ENCODE measurements at places on chromosomes 7 and 10.

GRCh38 chr10:124289851-124290795, 128.6 kb downstream of the OAT start:
- DNase-seq = peak; percentile 9

DNA sequence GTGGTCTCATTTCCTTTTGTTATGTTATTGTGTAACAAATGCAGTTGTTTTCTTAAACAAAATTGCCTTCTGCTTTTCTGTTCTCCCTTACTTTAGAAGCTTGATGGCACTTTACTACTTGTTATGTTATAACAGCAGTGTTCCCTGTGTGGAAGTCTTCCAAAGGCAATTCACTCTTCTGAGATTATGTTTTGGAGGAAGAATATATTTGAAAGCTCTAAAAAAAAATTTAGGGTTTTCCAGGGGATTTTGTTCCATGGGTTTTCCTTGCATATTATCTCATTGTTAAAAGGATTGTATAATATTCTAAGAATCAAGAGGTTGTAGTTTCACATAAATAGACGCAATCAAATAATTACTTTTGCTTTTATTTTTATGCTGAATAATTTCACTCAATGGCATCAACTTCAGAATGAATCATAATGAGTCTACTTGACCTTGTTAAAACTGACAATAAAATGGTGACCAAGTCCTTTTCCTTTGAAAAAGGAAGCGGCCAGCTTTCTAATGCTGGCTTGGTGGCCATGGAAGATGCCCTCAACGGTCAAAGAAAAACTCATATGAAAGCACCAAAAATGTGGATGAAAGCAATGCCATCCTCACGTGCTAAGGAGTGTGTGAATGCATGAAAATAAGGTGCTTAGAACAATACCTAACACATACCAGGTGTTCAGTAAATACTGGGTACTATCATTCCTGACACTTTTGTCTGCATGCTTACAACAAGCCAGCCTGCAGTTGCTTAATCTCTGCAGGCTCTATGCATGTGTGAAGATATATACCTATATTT, 92.4 kb upstream of the KLF6 start:
- DNase-seq = no peak

- DNase-seq = no peak
Observed at GRCh38 chr7:137074391-137075030, 206.1 kb downstream of the CHRM2 start.

GRCh38 chr10:42887734-42888503, 105.3 kb downstream of the BMS1 start:
- no peak for DNase-seq

- no peak for DNase-seq
Observed at GRCh38 chr7:84083846-84084245, 110.7 kb downstream of the SEMA3A start.

DNA sequence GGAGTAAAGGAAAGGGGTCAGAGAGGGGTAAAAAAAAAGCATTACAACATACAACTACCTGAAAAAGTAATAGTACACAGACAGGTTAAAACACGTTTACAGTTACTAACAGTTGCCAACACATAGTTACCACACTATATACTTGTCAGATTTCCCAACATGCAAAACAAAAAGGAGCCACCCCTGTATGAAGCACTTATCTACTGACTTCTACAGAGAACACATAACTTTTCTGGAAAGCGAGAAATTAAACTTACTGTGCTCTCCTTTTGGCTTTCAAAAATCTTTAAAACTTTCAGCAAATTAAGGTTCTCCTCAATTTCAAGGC, 2.1 kb downstream of the ABI1 start:
- DNase-seq = peak; percentile 15

GRCh38 chr7:28414453-28414852, 2.1 kb downstream of the CREB5 start:
- DNase-seq = no peak

DNA sequence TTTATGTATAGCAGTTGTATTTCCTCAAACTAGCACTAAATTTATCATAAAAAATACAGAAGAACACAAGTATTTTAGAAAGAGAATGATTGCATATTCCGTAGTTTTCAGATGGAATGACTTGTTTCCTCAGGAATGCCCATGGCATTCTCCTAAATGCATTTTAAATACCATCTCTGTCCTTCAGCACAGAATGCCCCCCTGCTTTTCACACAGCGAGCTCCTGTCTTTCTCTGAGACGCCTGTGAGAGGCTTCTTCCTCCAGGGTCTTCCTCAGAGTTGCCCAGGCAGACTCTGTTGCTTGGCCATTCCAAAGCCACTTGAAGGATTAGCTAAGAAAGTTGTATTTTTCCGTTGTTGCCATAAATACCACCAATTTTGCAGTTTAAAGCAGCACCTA, 10.1 kb downstream of the LANCL2 start:
- DNase-seq = no peak

DNA sequence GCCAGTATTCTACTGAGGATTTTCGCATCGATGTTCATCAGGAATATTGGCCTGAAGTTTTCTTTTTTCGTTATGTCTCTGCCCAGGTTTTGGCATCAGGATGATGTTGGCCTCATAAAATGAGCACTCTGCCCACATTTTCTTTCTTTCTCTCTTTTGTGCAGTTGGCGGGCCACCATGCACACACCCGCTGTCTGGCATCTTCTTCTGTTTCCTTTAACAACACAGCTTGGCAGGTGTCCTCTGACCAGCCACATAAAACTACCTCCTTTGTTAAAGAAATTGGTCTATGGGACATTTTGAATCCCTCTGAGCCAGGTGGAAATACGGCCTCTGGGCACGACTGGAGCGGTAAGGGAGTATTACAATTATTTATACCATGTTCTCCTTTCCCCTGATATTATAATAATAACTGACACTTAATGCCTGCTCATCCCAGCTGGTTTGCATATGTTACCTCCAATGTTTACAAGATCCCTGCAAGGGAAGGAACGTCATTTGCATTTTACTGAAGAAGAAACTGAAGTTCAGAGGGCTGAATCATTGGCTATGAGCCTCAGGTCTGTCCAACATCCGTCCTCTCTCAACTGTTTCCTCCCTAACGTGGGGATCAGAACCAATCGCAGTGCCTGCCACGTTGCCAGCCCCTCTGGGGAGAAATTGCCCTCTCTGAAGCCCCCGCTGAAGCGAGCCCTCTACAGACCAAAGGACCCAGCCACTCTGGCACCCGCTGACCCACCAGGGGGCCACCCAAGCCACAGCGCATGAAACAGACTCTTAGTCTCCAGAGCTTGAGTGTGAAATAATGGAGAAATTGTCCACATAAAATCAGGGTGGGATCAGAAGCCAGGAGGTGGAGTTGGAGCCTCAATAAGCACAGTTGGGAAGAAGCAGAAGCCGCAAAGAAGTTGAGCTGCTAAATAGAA, 125.0 kb upstream of the FOXK1 start:
- no peak for DNase-seq

GRCh38 chr7:91310830-91311460, 46.7 kb downstream of the FZD1 start:
- DNase-seq = no peak

DNA sequence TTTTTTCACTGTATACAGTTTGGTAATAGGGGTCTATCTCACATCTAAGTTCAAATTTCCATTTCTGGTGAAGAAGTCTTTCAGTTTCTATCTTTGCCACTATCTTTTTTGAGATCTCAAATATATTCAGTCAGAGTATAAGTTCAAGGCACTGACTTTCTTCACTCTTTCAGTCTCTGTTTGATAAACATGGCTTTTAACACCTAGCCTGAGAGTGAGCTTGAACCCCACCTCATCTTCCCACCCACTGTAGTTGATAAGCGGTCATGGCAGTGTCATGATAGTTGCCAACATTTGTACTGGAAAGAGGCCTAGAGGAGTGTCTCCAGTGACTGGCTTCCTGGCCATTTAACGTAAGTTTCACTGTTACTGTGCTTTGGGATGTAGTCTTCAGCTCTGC, 41.2 kb upstream of the AGR3 start:
- DNase-seq = no peak

DNA sequence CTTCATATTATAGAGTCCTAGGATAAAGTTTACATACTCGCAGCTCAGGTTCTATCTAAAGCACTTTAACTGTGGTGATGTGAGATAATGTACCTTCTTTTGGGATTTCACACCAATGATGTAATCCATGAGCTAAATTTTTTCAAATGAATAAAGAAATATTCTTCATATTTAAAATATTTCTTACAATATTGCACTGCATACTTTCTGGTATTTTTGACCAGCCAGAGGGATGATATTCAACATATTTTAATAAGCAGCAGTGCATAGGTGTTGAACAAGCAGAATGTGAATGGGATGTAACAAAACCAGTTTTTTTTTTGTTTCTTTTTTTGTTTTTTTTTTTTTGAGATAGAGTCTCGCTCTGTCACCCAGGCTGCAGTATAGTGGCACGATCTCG, 73.2 kb upstream of the TRIM24 start:
- DNase-seq = no peak

- DNase-seq = no peak
Observed at GRCh38 chr7:120053390-120053961, 219.5 kb upstream of the KCND2 start.

GRCh38 chr10:11684717-11685645, 57.2 kb upstream of the ECHDC3 start:
- peak; percentile 88 for DNase-seq

DNA sequence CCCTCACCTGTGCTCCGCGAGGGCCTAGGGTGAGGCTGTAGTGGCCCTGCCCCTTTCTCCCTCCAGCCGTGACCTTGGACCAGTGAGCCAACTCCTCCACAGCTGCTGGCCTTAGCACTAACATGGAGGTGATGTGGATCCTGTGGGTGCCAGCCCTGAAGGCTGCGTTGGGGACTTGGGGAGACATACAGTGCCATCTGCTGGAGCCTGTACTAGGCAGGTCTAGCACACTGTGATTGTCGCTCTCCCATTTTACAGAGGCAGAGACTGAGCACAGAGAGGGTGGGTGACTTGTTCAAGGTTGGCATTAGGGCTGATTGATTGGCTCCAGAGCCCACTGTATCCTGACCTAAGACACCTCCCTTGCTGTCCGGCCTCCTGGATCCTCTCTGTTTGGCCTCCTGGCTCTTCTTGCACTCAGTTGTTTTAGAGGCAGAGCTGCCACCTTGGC, 37.6 kb downstream of the PRF1 start:
- DNase-seq = peak; percentile 17

DNA sequence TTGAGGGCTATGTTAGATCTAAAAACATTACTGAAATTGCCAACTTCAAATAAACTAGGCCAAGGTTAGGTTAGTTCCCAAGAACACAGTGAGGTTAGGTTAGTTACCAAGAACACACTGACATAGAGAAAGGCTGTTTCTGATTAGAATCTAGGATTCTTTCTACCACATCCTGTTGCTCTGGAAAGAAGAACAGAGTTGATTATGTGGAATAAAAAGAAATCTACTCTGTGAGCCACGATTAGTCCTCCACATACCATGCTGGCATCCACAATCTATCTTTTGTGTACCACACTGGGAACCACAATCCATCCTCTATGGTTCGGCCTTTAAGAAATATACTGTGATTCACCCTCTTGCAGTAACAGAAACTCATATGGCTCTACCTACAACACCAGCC, 91.4 kb downstream of the LRRTM3 start:
- peak; percentile 9 for DNase-seq

GRCh38 chr7:99379043-99379577, 4.6 kb downstream of the ARPC1B start:
- no peak for DNase-seq

- no peak for DNase-seq
Observed at GRCh38 chr7:80960244-80960795, 41.5 kb upstream of the SEMA3C start.
